ENCODE measurements at places on chromosomes 11 and 22. TPM values are rescaled to one million over a fixed set of nuclear protein-coding genes. Genes with fewer than 3 reads are reported as not detected.

TMEM121B gene
- 1.0 TPM for polyA plus RNA-seq

OR52N4 gene
- polyA plus RNA-seq, result not detected

TPBGL gene
- 0.17 TPM for polyA plus RNA-seq

SCGB1C1 gene
- polyA plus RNA-seq, result 1.1 TPM

MPST gene
- 43.0 TPM for polyA plus RNA-seq

MS4A3 gene
- polyA plus RNA-seq, result 0.52 TPM

OR8J3 gene
- polyA plus RNA-seq, result not detected

OTOG gene
- 0.83 TPM for polyA plus RNA-seq

MIOX gene
- polyA plus RNA-seq, result 6.1 TPM

OR51B2 gene
- not detected for polyA plus RNA-seq

ATM gene
- polyA plus RNA-seq, result 113 TPM

IGSF22 gene
- polyA plus RNA-seq, result 1.9 TPM

MUC5B gene
- 0.12 TPM for polyA plus RNA-seq

GSTT2B gene
- 6.9 TPM for polyA plus RNA-seq

TTC36 gene
- 1.3 TPM for polyA plus RNA-seq

SCGB1A1 gene
- not detected for polyA plus RNA-seq

NCAM1 gene
- polyA plus RNA-seq, result 87.3 TPM
